ENCODE measurements at places on chromosomes 12 and 14.

DNA sequence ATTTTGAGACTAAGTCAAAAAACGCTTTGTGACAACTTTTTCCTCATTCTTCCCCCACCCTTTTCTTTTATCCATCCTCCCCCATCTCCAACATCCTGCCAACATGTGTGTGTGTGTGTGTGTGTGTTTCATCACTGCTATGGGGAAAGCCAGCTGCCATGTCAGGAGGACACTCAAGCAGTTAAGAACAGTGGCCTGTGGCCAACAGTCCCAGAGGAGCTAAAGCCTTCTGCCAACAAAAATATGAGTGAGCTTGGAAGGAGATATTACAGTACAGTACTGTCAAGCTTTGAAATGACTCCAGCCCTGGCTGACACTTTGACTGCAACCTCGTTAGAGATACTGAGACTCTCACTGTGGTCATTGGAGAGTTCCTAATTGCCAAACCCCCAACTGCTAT, 5.0 kb upstream of the CSRP2 start:
- DNase-seq, result no peak

- DNase-seq, result no peak
Measured at GRCh38 chr12:25083211-25083610, 111.7 kb downstream of the DNAI7 start.

DNA sequence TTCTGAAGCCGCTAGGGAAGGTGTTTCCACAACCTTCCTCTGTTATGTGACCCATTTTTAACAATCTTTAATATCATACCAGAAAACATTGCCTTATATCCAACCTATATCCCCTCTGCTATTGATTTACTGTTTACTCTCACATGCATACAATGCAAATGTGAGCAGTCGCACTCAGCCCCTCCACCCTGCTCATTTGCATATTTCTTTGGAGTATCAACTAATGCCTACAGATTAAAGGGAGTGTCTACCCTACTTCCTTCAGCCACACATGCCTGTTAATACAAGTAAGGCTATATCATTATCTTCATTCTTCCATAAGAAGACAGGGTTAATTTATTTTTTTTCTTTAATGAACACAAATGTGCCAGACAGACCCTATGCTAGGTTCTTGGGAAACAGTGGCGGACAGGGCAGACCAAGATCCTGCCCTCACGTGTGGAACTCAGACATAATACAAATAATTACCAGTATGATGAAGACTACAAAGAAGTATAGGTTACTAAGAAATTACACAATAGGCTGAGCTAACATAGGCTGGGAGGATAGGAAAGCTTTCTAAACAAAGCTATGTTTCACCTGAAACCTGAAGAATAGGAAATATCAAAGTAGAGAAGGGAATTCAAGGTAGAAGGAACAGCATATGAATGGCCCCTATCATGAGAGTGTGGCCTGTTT, 107.3 kb upstream of the MDM1 start:
- no peak for DNase-seq

DNA sequence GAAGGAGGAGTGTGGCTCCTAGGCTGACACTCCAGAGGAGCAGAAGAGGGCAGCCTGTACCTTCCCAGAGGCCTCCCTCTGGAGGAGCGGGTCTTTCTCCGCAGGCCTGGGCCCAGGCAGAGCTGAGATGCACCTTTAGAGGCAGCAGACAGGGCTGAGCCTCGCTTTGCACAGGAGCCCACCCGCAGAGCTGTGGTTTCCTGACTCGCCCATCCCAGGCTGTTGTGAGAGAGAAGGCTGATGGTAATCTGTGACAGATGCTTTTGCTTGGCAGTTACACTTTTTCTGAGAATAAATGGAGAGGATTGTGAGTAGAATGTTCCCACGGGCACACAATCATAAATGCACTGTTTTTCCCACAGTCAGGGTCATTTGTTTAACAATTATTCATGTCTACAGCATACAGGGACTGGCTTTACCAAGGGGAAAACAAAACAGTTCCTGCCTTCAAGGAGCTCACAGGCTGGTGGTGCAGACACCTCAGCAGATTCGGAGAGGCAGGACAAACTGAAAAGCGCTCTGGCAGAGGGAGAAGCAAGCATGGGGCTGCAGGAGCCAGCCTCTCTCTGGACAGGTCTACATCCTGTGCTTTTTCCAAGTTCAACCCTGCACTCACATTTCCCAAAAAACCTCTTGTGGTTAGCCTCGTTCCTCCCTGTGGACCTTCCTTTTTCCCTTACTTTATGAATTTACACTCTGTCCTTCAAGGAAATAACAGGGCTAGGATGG, 13.9 kb downstream of the EVL start:
- DNase-seq, result peak; percentile 91

DNA sequence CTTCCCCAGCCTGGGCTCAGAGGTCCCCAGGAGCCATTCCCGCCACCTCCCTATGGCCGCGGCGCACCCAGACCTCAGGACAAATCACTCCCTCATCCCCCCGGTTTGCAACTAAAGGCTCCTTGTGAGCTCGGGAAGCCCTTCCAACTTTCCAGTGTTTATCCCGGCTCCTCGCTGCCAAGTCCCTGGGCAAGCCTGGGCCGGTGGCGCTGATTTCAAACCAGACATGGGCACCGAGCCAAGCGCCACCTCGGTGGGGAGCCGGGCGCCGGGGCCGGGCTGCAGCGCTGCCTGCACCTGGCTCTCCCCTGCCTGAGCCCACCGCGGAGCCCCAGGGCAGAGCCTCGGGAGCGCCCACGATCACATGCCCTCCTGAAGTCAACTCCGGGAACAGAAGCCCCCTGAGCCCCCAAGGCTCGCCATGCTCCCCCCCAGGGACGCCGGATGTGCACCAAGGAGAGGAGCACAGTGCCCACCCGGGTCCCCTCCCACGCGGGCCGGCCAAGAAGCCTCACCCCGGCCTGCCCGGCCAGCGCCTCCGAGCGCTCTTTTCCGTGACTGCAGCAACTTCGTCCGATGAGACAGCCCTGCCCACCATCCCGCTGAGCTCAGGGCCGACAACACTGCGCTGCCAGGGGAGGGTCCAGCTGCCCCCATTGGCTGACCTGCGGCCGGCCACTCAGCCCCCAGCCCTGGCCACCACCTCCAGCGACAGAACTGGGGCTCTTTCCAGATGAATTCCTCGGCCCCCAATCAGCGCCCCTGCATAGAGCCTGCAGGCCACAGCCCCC, 50.0 kb downstream of the NCOR2 start:
- DNase-seq, result no peak

DNA sequence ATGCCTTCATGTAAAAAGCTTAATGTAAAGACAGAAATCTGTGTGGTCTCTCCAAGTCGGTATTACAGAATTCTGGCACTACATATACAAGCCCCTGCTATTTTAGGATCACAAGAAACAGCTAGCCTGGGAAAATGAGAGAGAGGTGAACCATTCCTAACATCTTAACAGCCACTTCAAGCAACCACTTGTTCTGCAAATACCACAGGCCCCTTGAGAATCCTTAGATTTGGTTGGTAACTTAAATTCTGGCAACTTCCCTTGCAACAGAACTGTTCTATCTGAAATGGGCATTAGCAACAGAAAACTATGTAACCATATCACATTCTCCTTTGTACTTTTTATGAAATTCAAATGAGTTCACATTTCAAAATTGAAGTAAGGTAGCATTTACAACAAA, 68.5 kb downstream of the SPPL3 start:
- no peak for DNase-seq

- DNase-seq, result no peak
Measured at GRCh38 chr14:104040539-104040938, 45.0 kb upstream of the ASPG start.

- DNase-seq, result no peak
Measured at GRCh38 chr12:27971121-27971489, 1.4 kb downstream of the PTHLH start.

- DNase-seq, result no peak
Measured at GRCh38 chr14:75181293-75182062, 5.1 kb upstream of the TMED10 start.

GRCh38 chr12:67074072-67074471, 195.1 kb upstream of the CAND1 start:
- DNase-seq, result no peak

DNA sequence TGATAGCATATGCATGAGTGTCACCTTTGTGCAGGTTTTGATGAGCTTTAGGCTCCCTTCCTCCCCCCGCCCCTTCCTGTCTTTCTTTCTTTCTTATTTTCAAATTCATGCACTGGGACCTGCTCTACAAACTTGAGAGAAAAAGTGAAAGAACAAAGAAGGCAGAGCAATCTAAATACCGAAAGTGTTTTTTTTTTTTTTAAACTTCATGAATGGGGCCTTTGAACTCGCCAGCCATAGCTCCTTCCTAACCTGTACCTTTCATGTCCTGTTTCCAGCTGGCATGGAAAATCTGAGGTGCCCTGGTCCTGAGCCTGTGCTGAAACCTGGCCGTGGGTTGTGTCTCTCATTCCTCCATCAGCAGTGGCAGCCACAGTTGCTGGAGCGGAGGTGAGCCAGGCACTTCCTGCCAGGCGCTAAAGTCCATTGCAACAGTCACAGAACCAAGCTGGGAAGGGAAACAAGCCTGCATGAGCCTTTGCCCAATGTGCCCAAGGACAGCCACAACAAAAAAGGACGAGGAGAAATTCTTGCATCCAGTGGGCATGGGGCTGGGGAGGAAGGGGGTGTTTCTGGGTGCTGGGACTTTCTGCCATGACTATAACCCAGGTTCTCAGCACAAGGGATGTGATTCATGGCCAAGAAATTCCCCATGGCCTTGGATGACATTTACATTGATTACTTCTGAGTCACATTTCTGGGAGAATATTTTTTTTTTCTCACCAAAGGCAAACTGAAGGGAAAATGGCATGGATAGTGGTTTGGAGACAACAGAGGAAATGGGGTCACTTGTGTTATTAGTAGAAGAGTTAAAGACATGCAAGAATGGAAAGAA, 102.7 kb downstream of the TMEM30B start:
- peak; percentile 44 for DNase-seq

DNA sequence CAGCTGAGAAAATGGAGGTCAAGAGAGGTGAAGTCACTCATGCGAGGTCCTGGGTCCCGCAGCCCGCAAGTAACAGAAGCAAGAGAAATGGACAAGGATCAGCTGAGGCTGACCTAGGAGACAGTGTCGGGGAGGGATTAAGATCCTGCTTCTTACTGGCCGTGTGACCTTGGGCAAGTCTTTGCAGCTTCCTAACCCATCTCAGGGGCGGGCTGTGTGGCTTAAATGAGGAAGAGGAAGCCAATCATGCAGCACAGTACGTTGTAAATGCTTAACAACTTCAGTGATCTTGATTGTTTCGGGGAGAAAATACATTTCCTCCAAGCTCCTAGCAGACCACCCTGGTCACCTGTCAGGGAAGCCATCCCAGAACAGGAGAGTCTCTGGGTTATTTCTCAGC, 7.1 kb upstream of the PGF start:
- DNase-seq, result no peak

GRCh38 chr12:163406-163986, 50.5 kb downstream of the SLC6A12 start:
- no peak for DNase-seq

DNA sequence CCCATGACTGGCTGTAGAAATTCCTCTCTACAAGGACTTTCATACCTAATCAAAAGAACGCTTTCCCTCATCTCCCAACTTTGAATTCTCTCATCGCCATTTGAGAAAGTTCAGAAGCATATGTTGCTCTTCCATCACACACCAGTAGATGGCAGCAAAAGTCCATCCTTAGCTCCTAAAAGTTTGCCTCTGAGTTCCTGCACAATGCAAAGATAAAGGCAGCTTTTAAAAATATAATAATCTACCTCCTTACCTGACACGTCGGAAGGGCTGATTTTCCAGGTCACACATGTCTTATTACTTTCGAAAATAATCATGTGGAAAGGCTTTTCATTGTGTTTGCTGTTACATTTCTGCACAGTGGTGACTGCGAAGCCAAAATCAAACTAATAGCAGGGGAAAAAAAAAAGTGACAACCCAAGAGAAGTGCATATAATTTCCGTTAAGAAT, 456.7 kb upstream of the SEL1L start:
- DNase-seq, result peak; percentile 28

- DNase-seq, result no peak
Measured at GRCh38 chr14:22518073-22518472, 71.0 kb downstream of the DAD1 start.

GRCh38 chr12:29103539-29103974, 45.5 kb upstream of the FAR2 start:
- DNase-seq, result peak; percentile 68

DNA sequence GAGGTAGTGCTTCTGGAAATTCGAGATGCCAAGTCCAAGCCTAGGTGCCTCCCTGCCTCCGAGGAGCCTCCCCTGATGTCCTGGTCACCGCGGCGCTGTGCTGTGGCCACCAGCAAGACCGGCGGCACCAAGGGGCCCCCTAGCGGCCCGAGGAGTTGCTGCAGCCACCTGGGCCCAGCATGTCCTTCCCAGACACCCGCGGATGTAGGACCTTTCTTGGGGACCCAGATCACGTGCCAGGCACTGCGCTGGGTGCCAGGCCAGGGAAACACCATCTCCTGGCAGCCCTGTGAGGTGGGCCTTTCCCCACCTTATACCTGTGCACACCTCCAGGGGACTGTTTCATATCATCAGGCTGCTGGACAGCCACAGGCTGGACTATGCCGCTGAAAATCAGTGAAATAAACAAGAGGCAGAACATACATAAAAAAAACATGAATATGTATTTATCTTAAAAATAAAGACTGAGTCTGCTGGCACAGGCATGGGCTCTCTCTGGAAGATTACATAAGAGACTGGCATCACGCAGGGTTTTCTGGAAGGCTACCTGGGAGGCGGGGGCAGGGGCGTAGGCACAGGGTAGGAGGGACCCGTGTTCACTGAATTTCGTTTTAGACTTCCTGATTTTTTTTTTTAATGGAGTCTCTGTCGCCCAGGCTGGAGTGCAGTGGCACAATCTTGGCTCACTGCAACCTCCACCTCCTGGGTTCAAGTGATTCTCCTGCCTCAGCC, 15.9 kb upstream of the HHIPL1 start:
- DNase-seq, result peak; percentile 70

DNA sequence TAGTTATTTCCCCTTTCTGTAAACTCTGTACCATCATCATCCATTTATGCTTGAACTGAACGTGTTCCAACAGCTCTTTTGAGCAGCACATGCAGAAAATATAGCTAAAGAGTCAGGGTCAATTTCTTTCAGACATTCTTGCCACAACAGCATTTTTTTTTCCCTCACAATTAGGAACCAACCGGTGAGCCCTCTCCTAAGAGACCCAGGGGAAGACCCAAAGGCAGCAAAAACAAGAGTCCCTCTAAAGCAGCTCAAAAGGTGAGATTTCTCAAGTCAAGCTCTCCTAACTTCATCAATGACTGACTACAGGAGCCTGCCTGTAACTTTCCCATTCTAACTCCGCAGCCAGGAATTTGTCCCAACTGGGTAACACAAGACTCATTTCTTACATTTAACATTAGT, 3.5 kb downstream of the HMGA2 start:
- DNase-seq, result no peak

- no peak for DNase-seq
Measured at GRCh38 chr12:71872972-71873371, 33.4 kb downstream of the TBC1D15 start.

DNA sequence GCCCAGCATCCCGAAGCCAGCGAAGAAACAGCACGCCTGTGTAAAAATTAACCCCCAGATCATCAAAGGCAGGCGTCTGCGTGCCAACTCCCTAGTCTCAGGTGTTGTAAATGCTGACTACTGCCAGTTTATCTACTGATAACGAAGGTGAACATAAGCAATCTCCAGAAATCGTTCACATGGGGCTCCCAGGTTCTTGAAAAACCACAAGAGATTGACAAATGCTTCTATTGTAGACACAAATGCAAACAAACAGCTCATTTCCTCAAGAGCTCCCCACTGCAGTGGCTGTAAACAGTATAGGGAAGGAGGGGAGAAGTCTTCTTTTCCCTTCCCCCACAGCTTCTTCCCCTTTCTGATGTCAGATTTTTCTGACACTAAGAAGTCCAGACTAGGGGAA, 5.3 kb upstream of the PLEKHG3 start:
- peak; percentile 55 for DNase-seq

GRCh38 chr12:68984796-68985573, 52.0 kb upstream of the CPM start:
- no peak for DNase-seq
